ENCODE measurements at places on chromosomes 12 and 14.

DNA sequence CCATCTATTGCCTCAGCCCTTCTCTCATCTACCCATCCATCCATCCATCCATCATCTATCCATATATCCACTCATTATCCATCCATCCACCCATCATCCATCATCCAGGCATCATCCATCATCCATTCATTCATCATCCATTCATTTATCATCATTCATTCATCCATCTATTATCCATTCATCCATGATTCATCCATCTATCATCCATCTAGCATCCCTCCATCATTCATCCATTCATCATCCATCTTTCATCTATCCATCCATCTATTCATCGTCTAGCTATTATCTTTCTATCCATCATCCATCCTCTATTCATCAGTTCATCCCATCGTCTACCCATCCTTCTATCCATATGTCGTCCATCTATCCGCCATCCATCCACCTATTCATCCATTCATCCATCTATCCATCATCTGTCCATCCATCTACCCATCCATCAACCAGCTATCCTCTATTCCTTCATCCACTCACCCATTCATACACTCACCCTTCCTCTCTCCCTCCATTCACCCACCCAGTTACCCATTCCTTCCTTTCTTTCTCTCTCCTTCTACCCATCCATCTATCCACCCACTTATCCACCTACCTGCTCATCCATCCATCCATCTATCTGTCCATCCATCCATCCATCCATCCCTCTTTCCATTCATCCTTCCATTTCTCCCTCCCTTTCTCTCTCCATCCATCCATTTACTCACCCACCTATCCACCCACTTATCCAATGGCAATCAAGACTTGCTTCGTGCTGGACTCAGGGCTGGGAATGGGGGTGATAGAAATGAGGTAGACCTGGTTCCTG lies 59.3 kb downstream of the KIF26A start:
- H3K4me1 ChIP-seq: no peaks in the 10 kb centered on the region
- no peak for DNase-seq
- H3K27ac ChIP-seq: no peak overlapping the region
- H3K36me3 ChIP-seq: no peaks in the 10 kb centered on the region
- H3K4me3 ChIP-seq: no peak overlapping the region
- no peaks in the 10 kb centered on the region for H3K27me3 ChIP-seq

- no peaks in the 10 kb centered on the region for H3K27me3 ChIP-seq
- no peak for DNase-seq
- no peak overlapping the region for H3K27ac ChIP-seq
- no peaks in the 10 kb centered on the region for H3K36me3 ChIP-seq
- H3K4me3 ChIP-seq: no peak overlapping the region
- no peaks in the 10 kb centered on the region for H3K4me1 ChIP-seq
These were observed 108.2 kb upstream of the SLC38A4 start for GRCh38 chr12:46933947-46934346.

- no peak for DNase-seq
- no peak overlapping the region for H3K4me3 ChIP-seq
- H3K27me3 ChIP-seq: no peaks in the 10 kb centered on the region
- no peaks in the 10 kb centered on the region for H3K4me1 ChIP-seq
- no peak overlapping the region for H3K27ac ChIP-seq
- no peaks in the 10 kb centered on the region for H3K36me3 ChIP-seq
These were observed 60.4 kb downstream of the PPP1R36 start for GRCh38 chr14:64610049-64610746.

DNA sequence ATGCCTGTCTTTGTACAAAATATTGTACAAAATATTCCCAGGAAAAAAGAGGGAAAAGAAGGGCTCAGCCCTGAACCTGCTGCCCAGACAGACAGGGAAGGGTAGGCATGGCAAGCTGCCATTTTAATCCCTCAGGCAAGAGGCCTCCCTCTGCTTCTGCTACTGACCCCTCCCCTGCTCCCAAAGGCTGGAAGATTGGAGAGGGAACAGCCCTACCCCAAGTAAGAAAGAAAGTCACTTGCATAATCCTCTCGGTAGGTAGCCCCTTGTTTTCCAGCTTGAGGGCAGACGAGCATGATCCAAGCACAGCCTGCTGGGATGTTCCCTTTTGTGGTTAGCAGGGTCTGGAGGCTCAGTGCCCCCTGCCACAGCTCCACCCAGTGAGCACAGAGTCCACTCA lies 20.7 kb downstream of the ADCY6 start:
- H3K36me3 ChIP-seq: peaks cover 6% of the 10 kb centered on the region
- no peaks in the 10 kb centered on the region for H3K27me3 ChIP-seq
- H3K27ac ChIP-seq: no peak overlapping the region
- no peak overlapping the region for H3K4me3 ChIP-seq

DNA sequence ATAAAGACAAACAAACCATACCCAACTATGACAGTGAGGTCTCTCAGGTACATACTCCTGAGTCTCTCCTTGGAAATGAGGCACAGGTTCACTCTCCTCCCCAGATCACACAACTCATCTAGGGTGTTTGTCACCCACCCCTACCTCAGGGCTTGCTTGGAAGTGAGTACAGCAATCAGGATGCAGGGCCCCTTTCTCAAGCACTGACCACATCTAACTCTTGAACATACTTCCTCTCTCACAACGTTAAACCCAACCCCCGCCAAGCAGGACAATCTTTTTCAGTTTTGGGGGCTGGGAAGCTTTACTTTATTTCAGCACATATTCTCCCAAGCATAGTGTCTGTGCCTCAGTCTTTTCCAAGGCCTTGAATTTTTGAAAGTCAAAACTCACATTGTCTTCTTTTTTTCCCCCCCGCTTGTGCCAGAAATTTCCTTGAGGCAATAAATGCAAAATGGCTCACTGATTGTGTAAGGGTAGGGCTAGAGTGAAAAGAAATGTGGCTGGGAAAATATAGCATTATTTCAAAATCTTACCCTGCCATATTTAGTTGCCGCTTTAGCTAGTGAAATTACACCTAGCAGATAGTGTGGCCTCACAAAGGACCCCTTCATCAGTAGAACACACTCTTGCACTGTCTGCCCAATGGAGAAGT lies 2.4 kb upstream of the GPR65 start:
- no peak overlapping the region for H3K4me3 ChIP-seq
- no peaks in the 10 kb centered on the region for H3K36me3 ChIP-seq
- no peak for DNase-seq
- H3K27ac ChIP-seq: no peak overlapping the region

DNA sequence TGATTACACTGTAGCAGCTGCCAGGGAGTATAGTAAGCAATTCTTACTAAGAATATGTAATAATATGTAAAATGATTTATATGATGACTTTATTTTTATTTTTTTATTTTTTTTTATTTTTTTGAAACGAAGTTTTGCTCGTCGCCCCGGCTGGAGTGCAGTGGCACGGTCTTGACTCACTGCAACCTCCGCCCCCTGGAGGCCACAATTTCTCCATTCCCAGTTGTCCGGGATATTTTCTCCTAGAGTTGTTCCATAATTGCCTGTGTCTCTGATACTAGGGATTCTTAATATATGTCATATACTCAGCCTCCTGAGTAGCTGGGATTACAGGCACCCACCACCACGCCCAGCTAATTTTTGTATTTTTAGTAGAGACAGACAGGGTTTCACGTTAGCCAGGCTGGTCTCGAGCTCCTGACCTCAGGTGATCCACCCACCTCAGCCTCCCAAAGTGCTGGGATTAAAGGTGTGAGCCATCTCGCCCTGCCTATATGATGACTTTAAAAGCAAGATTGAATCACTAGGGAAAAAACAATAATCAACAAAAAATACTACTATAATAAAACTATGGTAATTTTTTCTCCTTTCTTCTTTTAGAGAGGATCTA lies 12.2 kb upstream of the ITPR2 start:
- no peaks in the 10 kb centered on the region for H3K27me3 ChIP-seq
- peak; percentile 70 for DNase-seq
- no peaks in the 10 kb centered on the region for H3K4me1 ChIP-seq
- no peak overlapping the region for H3K4me3 ChIP-seq
- H3K27ac ChIP-seq: no peak overlapping the region
- no peaks in the 10 kb centered on the region for H3K36me3 ChIP-seq

- H3K4me3 ChIP-seq: no peak overlapping the region
- no peaks in the 10 kb centered on the region for H3K27me3 ChIP-seq
- no peaks in the 10 kb centered on the region for H3K4me1 ChIP-seq
- no peak overlapping the region for H3K27ac ChIP-seq
- no peak for DNase-seq
- H3K36me3 ChIP-seq: no peaks in the 10 kb centered on the region
These were observed 28.8 kb upstream of the SLC5A8 start for GRCh38 chr12:101238800-101239329.
